ENCODE measurements at places on chromosomes 3 and 15.

DNA sequence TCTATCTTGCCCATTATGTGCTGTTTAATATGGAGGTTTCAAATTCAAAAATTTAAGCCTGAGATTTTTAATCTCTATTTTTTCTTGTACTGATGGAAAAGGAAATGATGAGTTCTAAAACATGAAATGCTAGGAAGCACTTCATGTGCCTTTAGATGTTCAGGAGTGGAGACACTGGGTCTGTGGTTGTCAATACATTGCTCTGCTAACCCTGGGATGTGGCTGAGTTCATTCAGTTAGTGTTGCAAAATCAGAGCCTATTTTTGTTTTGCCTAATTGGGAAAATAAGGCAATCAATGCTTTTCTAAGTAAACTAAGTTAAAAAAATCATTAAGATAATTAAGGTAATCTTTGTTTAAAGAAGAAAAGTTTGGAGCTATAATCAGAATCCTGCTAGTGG is 83.1 kb downstream of the DIPK2A start:
- DNase-seq: no peak

DNA sequence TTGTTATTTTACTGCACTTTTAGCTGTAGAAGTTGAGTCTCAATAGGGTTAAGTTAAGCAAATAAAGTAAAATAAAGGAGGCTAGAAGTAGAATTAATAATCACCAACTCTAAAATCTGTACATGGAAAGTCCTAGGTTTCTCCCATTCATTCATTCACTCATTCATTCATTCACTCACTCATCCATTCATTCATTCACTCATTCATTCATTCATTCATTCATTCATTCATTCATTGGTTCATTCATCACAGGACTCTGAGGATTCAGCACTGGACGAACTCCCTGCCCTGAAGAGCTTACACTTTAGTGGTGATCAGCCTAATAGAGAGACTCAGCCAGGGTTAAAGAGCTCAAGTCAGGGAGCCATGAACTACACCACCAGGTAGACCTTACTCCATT is 4.5 kb upstream of the LSG1 start:
- no peak for DNase-seq

GRCh38 chr3:32278714-32279113 is 40.2 kb downstream of the CMTM8 start:
- DNase-seq: no peak

GRCh38 chr3:128567705-128568356 is 74.8 kb upstream of the GATA2 start:
- no peak for DNase-seq

GRCh38 chr3:58217209-58217811 is 6.5 kb upstream of the DNASE1L3 start:
- DNase-seq: peak; percentile 69

- DNase-seq: no peak
Observed at GRCh38 chr3:159982442-159982974, 6.1 kb upstream of the IL12A start.

DNA sequence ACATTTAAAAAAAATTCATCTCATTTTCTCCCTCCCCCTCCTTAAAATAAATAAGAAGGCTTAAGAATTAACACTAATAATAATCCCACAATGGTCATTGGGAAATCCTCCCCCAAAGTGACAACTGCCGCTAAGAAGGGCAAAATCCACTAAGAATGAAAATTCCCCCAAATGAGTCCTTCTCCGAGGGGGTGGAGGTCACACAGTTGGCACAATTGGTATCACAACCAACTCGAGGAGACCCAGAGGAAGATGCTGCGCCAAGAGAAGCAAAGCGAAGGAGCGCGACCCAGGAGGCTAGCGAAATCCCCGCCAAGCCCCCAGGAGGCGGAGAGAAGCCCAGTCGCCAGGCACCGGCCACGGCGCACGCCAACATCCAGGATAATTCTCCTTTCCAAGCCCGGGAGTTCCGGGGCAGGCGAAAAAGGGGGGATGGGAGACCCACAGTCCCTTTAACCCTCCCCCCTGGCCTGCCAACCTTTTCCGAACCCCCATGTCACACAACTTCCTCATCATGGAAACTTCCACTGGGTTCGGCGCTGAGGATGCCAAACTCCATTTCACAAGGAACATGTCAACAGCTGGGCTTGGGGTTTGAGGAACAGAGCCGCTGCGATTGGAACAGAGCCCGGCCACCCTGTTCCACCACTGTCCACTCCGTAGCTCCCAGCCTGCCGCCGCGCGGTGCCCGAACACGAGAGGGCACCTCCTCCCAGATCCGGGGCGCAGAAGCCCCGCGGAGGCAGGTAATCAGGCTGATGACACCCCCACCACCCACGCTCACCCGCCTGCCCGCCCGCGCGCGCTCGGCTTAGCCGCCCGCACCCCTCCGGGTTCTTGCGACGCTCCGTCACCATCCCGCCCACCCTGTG is 668 bp downstream of the THRB start:
- DNase-seq: no peak

- DNase-seq: no peak
Observed at GRCh38 chr3:11671648-11672100, 28.0 kb upstream of the VGLL4 start.

DNA sequence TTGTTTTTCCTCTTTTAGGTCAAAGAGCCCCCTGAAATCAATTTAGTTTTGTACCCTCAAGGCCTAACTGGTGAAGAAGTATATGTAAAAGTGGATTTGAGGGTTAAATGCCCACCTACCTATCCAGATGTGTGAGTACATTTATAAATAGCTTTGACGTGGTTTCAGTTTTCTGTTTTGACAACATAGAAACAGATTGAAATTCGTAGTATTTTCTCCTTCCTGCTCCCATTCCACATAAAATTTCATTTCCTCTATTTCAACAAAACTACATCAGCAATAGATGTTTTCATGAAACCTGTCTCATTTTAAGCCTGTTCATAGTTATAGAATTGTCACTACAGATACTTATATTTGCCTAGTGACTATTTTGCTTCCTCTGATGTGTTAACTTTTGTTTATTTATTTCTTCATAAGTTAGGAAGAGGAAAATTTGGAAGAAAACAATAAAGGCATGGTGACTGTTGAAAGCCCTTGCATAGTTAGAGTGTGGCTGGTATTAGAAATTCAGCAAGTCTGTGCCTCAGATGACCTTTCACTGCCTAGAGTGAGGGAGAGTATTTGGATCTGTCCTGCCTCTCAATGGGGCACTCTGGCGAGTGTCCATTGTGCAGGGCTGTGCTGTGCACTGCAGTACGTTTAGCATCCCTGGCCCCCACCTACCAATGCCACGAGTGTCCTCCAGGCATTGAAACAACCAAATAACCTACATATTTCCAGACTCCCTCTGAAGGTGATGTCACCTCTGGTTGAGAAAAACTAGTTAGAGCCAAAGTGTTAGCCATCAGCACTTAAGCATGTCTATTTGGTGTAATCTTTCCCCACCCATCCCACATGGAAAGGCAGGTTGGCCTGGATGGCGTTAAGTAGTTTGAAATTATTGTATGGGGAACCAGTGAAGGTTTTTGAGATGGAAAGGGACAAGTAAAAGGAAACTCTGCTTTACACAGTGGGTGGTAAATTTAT is 5.9 kb downstream of the EIF2AK4 start:
- no peak for DNase-seq

GRCh38 chr15:70643783-70644125 is 119.6 kb downstream of the UACA start:
- no peak for DNase-seq

GRCh38 chr15:73983211-73983727 is 8.8 kb downstream of the STOML1 start:
- DNase-seq: no peak

DNA sequence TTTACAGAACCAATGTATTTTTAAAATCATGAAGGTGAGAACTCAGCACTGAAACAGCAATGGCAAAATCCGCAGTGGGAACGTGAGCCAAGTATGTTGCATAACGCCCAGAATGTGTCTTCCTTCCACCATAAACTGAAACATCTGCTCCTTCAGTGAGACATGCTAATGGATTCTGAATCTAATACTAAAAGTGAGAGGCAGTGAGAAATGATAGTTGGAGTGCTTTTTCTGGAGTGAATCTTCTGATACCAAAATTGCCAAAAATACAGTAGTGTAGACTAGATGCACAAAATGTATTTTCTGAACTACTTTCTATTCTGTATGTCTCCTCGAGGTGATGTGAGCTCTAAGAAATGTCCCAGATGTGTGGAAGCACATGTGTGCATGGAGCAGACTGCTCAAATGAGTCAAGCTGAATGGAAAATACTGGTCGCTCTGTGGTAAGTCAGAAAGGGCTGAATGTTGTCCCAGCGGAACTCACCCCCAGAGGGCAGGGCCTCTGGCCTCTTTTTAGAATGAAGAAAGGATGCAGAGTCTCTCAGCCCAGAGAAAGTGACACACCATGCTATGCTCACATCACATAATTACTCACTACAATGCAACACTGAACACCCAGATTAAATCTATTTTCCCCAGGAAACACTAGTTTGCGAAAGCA is 73.0 kb downstream of the ATP10A start:
- peak; percentile 28 for DNase-seq

- no peak for DNase-seq
Observed at GRCh38 chr15:32042269-32042972, 12.1 kb downstream of the CHRNA7 start.

GRCh38 chr3:127455541-127456450 is 134.7 kb downstream of the TPRA1 start:
- peak; percentile 60 for DNase-seq

DNA sequence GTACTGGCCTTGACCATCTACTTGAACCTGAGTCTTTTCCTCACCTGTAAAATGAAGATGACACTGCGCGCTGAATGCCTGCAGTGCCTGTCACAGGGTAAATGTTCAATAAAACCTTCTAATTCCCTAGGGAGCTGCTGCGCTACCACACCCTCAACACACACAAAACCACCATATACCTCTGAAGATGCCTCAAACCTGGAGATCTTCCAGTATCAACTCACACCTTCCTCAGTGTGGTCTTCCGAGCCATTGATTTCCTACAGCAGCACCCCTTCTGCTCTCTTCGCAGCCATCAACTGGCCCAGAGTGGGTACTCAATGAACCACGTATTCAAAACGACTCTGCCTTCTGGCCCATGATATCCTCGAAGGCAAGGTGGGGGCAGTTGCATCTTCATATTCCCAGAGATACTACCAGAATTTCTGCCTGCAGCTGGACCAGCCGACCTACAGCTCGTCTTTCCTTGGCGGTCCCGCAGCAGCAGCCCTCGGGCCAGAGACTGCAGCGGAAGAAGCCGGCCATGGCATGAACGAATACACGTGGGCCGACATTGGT is 695 bp downstream of the RPL32 start:
- DNase-seq: peak; percentile 61

DNA sequence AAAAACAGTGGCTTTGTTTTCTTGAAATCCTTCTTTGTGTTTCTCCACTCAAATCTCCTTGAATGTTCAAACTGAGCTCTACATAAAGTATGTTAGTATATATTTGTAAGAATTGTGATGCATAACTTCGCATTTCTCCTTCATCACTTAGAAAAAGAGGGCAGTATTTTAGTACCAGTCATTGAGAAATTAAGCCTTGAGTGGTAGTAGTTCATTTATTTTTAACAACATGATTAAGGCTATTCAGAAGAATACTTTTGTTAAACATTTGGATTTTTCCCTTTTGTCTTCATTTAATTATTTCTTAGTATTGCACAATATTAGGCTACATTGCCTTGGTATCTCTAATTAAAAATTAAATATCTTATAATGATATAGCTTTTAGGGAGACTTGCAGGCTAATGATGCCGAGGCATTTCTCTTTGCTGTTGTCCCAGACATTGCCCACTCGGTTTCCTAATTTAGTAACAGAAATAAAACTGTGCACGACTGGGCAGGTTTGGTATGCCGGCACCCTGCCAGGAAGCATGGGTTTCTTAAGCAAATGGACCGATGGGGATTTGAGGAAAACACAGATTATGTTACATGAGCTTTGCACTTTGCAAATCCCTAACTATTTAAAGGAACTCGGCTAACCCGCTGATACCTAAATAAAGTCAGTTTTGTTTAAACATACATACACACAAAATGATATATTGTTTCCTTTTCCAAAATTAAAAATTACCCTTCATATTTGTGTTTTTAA is 54.7 kb downstream of the LRRC28 start:
- no peak for DNase-seq

DNA sequence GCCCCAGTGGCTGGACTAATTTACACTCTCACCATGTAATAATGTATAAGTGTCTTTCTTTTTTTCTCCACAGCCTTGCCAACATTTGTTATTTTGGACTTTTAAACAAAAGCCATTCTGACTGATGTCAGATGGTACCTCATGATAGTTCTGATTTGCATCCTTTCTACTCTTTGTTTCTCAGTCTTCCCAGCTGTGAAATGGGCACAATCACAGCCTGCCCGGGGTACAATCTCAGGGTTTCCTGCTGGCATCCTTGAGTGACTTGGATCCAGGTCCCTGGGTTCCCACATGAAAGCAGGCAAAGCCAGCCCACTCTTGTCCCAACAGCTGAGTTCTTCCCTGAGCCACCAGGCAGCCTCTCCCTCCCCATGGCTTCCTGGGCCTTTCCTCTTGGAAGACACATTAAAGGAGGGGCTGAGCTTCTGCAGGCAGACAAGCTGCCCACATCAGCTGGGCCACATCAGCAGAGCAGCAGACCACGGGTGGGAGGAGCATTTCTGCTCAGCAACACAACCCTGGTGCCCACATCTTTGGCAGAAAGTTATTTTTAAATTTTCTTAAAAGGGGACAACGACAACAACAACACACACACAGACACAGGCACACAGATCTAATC is 82.0 kb downstream of the MYLK start:
- no peak for DNase-seq

DNA sequence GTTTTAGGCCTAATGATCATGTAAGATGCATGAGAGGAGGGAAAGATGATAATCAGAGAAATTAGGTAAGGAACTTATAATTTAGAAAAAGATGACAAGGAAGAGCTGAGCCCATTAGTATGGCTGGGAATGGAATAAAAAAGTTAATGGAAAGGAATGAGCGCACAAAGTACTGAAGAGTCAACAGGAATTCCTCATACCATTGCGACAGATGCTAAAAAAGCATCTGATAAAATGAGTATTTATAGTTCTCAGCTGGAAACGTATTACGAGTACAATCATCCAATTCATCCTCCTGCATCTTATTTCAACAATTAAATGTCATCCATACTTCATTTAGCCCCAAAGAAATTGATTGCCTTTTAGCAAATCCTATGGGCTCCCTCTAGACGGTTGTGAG is 58.9 kb downstream of the TMCC1 start:
- DNase-seq: no peak

- DNase-seq: no peak
Observed at GRCh38 chr3:98003306-98003969, 31.2 kb upstream of the RIOX2 start.

Measured in activated naive CD4-positive, alpha-beta T cell treated with anti-CD3 and anti-CD28 coated beads, Interleukin-2, amount 10 ng/mL, durations not matched to agents 7 days and 5 days (primary cell).